Stimulated activated effector memory CD8-positive, alpha-beta T cell treated with anti-CD3 and anti-CD28 coated beads, Interleukin-12 subunit alpha, Interleukin-12 subunit beta, amount 100 ng/mL, for 72 hours (primary cell): ENCODE measurements at places on chromosomes 5 and 9.

GRCh38 chr5:55172937-55173686 lies at the start of gene CDC20B:
Gene CDC20B, minus strand, starts transcription at chr5:55173177. Its CDS starts 177 bp downstream, at chr5:55173000.
- DNase-seq: peak; percentile 86

DNA sequence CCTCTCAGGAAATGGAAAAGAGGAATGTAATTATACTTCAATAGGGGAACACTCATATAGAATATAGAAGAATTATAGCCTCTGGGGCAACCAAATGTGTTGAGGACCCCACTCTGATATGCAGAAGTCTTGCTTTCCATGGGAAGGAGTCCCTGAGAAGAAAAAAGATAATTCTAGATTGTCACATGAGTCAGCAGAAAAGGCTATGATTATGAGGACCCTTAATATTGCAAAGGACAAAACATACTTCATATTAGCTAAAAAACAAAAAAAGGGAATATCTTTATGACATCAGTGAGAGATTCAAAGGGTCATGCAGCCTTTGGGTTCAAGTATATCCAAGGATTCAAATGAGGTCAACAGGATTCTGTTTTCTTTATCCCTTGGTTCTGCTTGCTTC lies 119.5 kb downstream of the PIK3R1 start:
- DNase-seq: no peak

DNA sequence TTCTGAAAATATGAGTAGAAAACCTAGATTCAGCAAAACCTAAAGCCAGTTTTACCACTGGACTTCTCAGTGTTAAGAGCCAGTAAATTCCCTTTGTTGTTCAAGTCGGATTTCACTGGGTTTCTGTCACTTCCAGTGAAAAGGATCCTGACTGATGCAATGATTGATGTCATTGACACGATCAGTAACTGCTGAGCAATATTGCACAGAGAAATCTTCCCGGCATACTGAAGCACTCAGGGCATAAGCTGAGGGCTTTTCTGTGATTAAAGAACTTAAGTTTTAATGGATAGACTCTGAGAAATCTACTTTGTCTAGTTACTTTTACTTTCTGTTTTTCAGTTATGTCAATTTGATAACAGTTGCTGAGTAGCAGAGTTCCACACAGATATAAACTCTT lies 61.9 kb downstream of the DENND1A start:
- no peak for DNase-seq

- no peak for DNase-seq
These were observed 6.3 kb upstream of the NR5A1 start for GRCh38 chr9:124513376-124513994.

DNA sequence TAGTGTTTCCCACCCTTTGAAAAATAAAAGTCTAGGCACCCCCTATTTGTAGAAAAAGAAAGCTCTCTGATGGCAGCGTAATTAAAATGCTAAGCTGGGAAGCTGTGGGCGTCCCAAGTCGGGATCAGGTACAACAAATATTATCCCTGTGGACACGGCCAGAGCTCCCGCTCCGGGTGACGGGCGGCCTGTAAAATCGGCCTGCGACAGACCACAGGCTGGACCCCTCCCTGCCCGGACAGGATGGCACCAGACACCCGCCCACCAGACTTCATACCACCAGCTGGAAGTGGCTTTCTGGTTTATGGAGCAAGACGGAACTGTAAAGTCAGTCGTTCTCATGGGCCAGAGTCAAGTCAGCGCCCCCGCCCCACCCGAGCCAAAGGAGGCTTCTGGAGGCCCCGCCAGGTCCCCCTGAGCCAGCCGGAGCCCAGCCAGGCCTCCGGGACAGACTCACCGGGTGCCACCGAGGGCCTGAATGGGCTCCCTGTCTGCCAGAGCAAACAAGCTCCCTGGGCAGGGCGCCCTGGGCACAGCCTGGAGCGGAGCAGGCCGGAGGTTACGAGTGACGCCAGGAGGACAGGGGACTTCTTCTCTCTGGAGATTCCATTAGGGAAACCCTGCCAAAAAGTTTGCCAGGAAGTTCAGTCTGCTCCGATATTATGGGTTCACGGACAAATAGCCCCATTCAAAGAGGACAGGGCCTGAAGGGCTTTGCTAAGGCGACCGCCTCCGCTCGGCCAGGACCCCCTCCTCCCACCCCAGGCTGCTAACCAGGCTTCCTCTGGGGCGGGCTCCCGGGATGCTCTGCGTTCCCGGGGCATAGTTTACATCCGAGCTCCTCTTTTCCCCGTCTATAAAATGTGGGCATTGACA lies 173.7 kb downstream of the ERCC6L2 start:
- DNase-seq: no peak

GRCh38 chr9:99555792-99556191 lies 265.9 kb upstream of the NR4A3 start:
- DNase-seq: no peak

DNA sequence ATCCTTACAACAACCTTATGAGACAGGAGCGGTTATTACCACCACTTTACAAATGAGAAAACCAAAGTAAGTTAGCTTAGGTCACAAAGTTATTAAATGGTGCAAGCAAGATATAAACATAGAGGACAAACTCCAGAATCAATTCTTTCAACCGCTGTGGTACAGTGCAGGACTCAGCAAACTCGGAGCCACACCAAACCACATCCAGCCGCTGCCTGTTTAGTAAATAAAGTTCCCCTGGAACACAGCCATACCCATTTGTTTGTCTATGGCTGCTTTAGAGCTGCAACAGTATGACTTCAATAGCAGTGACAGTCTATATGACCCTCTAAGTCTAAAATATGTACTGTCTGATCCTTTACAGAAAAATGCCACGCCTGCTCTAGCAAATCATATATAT lies 1567.2 kb upstream of the WWC1 start:
- DNase-seq: no peak

DNA sequence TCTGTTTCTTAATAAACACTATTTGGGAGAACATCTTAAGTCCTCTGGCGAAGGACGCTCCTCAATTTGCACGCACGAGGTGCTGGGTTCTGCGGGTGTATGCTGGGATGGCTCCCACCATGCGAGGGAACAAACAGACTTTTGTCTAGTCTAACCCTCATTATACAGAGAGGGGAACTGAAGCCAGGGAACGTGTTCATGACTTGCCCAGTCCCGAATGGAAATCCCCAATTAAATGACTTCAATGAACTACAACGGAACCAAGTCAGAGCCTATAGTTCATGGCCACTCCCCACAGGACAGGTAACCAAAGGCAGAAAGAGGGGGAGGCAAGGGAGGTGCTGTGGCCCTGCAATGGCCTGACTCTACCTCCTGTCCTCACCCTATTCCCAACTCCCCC lies 9.3 kb downstream of the TLE1 start:
- no peak for DNase-seq

- DNase-seq: no peak
These were observed at the start of gene TAF1L for GRCh38 chr9:32635362-32635761. Gene TAF1L, minus strand, starts transcription at chr9:32635669. Its CDS starts 90 bp downstream, at chr9:32635579.

- no peak for DNase-seq
These were observed 107.4 kb downstream of the TLE1 start for GRCh38 chr9:81581986-81582385.

- DNase-seq: no peak
These were observed 5.6 kb downstream of the ENHO start for GRCh38 chr9:34517185-34517584.

GRCh38 chr9:69824499-69825252 lies 4.1 kb downstream of the CFAP95 start:
- DNase-seq: no peak

DNA sequence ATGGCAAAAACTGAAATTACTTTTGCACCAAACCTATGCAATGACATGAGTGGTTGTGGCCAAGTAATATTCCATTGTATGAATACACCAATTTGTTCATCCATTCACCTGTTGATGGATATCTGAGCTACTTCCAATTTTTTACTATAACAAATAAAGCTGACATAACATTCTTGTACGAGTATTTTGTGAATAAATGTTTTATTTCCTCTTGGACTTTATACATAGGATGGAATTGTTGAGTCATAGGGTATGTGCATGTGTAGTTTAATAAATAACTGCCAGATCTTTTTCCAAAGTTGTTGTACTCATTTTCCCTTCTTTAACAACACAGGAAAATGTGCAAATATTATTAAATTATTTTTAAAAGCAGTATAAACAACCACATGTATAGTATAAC lies 146.1 kb upstream of the ZNF462 start:
- DNase-seq: no peak

DNA sequence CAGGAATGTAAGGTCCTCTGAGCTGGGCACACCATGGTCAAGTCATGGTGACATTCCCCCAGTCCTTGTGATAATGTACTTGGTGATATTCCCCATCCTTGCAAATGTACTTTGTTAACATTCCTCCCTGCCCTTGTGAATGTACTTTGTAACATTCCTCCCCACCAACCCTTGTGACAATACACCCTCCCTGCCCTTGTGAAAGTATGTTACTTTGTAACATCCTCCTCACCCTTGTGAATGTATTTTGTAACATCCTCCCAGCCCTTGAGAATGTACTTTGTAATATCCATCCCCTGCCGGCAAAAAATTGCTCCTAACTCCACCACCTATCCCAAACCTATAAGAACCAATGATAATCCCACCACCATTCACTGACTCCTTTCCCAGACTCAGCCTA lies 53.3 kb downstream of the RAPGEF6 start:
- DNase-seq: no peak

DNA sequence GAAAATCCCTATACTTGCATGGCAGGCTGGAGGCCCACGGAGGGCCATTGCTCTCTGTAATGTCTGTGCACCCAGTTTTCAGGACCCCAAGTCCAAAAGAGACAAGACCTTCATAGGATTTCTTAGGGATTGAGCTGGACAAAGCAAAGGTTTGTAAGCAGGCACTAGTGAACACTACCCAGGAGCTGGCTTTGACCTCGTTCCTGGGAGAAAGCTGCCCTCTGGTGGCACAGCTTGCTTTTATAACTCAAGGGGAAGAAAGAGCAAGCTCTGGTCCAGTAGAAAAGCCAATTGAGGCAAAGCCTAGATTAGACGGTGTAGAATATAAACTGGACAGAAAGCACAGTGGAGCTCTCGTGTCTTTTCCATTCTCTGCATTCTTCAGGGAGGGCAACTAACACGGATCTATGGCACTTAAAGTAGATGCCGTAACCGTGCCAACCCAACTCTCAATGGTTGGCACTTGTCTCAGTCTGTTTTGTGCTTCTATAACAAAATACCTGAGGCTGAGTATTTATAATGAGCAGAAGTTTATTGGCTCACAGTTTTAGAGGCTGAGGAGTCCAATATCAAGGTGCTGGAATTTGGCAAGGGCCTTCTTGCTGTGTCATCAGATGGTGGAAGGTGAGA lies 7.9 kb downstream of the GABRP start:
- DNase-seq: no peak

DNA sequence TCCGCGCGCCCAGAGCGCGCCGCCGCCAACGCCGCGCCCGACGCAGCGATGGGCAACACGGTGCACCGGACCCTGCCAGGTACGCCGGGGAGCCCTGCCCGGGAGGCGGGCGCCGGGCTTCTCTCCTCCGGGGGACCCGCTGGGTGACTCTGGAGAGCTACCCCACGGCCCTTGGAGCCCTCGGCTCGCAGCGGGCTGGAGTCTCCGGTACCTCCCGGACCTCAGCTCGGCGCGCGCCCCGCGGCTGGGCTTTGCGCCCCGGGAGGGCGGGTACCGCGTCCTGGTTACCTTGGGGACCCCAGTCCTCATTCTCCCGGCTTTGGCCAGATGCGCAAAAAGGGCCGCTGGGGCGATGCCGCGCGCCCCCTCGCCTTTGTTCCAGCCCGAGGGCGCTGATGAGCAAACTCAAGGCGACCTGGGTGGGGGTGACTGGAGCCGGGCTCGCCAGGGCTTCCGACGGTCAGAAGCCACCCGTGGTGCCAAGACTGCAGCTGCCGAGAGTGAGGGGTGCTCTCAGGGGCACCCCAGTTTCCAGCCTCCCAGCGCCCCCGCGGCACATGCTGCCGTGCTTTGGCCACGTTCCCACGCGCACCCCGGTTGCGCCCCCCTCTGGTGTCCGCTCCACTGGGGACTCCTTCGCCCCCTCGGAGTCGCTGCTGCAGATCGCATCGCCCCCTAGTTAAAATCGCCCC lies 442 bp downstream of the NEURL1B start:
- DNase-seq: peak; percentile 58

- no peak for DNase-seq
These were observed 199.3 kb upstream of the ACTBL2 start for GRCh38 chr5:57681942-57682341.

- no peak for DNase-seq
These were observed 521.6 kb upstream of the ST8SIA4 start for GRCh38 chr5:101424530-101425175.

DNA sequence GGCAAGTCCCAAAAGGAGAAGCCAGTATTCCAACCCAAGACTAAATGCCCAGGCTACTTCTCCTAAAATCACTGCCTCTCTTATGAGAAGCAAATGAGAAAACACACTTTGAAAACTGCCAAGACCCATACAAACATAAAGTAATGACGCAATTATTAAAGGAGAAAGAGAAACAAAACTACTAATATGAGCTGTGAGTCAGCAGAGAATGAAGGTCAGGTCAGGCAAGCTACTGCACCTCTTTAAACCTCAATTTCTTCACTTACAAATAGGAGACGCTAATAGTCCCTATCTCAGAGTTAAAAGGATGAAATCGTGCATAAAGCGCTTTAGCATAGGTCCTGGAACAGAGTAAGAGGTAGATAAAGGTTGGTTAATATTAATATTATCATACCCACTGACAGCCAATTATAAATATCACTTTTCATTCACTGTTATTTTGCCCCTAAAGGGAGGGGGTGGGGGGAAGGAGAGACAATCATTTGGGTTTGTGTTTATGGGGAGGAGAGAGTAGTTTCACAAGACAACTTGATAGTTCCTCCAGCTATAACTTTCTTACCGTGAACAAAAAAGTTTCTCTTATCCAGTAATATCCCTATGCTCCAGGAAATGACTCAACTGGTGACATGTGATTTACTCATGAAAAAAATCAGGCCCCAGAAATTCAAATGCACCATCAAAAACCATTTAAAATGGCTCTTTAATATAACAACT lies 3.6 kb downstream of the PSMB7 start:
- DNase-seq: no peak

GRCh38 chr9:95360866-95361265 lies 43.4 kb upstream of the FANCC start:
- no peak for DNase-seq

DNA sequence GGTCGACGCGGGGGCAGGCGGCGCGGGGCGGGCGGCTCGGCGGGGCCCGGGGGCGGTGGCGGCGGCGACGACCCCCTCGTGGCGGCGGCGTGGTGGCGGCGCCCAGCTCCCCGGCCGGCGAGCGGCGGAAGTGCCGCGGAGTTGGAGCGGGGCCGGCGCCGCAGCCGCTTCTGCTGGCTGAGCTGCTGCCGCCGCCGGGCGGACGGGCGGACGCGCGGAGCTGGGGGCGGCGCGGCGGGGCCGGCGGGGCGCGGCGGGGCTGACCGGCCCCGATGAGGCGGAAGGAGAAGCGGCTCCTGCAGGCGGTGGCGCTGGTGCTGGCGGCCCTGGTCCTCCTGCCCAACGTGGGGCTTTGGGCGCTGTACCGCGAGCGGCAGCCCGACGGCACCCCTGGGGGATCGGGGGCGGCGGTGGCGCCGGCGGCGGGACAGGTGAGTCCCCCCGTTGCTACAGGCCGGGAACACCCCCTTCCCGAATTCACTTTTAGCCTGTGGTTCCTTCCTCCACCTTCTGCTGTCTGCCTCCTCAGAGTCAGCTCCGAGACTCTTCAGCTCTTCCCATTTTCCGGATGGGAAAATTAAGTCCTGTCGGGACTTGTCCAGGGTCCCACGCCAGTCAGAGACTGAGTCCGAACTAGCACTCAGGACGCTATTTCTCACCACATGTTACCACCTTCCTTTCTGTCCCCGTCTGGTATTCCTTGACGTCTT lies at the start of gene GALNT10:
TSS of gene GALNT10 (plus strand) at position 139 of the 710 bp plus-strand sequence. CDS start at position 273, 134 bp downstream.
- DNase-seq: no peak

GRCh38 chr5:125634216-125634835 lies 788.9 kb upstream of the GRAMD2B start:
- DNase-seq: no peak

- DNase-seq: no peak
These were observed 50.3 kb downstream of the COL5A1 start for GRCh38 chr9:134691695-134692572.
